Skin of body (tissue), 3 donors: ENCODE measurements at places on chromosomes 3 and 15. TPM values are rescaled to one million over a fixed set of nuclear protein-coding genes. Genes with fewer than 3 reads are reported as not detected.

The ADAMTS9 gene
- 132 TPM for total RNA-seq

The LOXL1 gene
- total RNA-seq = 27.6 TPM

The RTP4 gene
- total RNA-seq = 0.79 TPM

The ATR gene
- total RNA-seq = 31.2 TPM

The CNTN3 gene
- 21.7 TPM for total RNA-seq

The IRAK2 gene
- total RNA-seq = 3.8 TPM

The KBTBD8 gene
- total RNA-seq = 2.6 TPM

The SCAMP5 gene
- 3.2 TPM for total RNA-seq

The GUCA1C gene
- not detected for total RNA-seq

The ADCY5 gene
- 4.0 TPM for total RNA-seq

DNA sequence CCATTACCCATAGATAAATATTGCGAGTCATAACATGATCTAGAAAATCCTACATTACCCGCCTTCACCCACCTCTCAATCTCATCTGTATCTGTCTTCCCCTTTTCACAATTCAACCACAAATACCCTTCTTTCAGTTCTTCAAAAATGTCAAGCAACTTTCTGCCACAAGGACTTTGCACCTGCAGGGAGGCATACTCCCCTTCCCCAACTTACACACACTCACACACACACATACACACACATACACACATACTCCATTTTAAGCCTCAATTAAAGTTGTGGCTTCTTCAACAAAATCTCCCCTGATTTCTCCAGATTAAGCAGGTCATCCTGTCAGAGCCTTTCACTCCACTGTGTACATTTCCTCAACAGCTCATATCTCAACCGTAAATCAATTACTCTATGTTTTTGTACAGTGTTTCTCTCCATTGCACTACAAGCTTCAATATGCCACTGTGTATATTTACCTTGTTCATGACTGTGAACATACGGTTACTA, 33.1 kb upstream of the CCDC50 start:
- DNase-seq = no peak

GRCh38 chr15:45604326-45604725, 17.1 kb downstream of the BLOC1S6 start:
- no peak for DNase-seq

DNA sequence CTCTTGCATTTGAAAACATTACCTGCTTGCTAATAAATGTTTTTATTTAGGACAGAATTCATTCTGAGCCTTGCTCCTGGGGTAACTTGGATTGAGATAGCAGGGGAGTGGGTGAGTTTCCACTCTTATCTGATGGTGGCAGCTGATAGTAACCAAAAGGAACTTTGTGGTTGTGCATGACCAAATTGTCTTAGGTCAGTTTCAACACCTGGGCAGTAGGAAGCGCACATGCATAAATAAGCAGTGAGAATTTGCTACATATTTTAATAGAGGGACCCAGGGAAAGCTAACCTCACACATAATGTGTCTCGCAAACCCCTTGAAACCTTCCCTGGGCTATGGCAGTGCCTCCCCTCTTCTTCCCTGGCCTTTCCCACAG, 65.4 kb upstream of the XCR1 start:
- DNase-seq = no peak

GRCh38 chr3:172218350-172219323, 179.3 kb downstream of the FNDC3B start:
- DNase-seq = no peak

- no peak for DNase-seq
Observed at GRCh38 chr3:142915636-142916035, 26.8 kb upstream of the PCOLCE2 start.

- peak; percentile 7 for DNase-seq
Observed at GRCh38 chr3:133038089-133038730, at the start of gene TMEM108. TSS of gene TMEM108 (plus strand) at chr3:133038391.

DNA sequence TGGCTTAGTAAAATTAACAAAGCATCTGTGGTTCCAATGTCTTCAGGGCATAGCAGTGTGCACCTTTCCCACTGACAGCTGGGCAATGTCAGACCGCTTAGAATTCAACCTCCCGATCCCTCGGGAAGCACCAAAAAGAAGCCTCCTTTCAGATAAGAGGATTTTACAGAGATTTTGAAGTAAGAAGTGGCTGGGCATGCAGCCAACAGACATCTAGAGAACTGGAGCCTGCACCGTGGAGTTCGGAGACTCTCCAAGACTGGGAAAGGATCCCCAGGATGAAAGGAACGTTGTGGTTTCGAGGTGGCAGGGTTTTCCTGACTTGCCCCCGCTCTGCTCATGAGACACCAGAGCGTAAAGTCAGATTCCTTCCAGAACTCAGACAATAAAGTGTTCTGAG, 5.3 kb downstream of the FAM174B start:
- no peak for DNase-seq

- DNase-seq = no peak
Observed at GRCh38 chr3:39381432-39381831, 1.7 kb upstream of the SLC25A38 start.

DNA sequence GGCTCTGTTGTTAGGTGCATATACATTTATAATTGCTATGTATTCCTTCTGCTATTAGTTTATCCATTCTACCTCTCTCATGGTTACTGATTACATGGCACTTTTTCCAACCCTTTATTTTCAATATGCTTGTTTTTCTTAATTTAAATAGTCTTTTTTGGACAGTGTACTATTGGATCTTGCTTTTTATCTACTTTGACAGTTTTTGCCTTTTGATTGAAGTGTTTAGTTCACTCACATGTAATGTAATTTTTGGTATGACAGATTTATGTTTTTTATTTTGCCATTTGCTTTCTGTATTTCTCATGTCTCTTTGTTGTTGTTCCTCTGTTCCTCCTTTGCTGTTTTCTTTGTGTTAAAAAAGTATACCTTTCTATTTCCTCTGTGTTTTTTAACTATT, 44.5 kb downstream of the TRPC1 start:
- DNase-seq = no peak

DNA sequence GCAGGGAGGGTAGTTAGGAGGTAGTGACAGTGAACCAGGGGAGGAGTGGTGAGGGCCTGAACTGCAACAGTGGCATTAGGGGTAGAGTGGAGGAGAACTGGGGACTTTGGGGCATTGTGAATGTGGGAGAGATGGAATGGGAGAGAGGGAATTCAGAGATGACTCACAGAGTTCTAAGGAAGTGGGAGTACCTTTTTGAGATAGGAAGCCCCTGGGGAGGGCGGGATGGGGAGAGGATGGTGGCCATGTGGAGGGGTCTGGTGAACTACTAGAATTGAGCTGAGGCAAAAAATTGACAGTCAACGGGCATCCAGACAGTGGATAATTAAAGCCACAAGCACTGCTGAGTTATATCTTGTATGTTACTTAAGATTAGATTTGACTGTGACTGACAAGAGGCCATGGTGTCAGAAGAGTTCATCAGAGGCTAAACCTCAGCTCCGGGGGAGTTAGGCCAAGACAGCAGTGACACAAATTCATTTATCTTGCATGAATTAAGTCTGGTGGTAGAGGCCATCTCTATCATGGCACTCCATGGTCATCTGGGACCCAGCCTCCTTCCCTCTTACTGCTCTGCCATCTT, 34.0 kb downstream of the PLEKHO2 start:
- DNase-seq = no peak

DNA sequence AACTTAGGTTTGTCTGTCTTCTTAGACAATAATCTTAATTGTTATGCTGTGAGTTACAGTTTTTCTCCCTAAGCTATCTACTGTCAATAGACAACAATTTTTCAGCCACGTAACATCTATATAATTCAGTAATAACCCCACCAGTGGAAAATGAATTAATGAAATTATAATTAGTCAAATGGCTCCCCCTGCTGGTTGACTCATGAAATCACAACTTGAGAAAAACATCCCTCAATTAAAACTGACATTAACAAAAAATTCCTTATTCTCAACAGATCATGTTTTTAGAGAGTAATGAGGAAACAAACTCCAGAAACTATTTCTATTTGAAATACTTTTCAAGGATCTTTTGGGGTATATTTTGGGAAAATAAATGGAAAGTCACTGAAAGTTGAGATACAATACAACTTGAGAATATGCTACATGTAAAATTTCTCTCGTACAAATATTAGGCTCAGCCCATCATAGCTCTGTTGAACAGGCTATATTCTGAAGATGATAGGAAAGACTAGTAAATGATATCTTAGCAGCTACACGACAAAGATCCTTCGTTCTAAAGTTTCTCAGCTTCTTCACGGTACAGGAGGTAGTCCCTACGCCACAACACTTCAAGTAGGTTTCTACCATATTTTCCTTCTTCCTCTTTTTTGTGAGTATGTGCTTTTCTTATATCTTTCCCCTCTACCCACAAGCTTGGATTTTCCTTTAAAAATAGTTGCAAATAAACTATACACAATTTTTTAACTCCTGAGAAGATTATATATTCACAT, 20.7 kb downstream of the PPP1R2 start:
- peak; percentile 36 for DNase-seq

DNA sequence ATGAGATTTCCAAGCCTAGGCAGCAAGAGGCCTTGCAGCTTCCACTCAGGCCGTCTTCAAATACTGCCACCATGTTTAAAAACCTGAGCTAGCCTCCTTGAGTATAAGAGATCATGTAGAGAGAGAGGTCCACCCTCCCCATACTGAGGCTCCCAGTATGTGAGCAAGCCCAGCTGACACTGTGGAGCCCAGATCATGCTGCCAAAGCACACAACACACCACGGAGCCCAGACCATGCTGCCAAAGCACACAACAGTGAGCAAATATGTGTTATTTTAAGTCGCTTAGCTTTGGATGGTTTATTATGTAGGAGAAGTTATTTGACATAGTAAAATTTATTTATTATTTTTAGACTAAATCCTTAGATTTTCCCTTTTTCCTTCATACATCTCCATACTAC, 333.7 kb downstream of the CTNNB1 start:
- no peak for DNase-seq

DNA sequence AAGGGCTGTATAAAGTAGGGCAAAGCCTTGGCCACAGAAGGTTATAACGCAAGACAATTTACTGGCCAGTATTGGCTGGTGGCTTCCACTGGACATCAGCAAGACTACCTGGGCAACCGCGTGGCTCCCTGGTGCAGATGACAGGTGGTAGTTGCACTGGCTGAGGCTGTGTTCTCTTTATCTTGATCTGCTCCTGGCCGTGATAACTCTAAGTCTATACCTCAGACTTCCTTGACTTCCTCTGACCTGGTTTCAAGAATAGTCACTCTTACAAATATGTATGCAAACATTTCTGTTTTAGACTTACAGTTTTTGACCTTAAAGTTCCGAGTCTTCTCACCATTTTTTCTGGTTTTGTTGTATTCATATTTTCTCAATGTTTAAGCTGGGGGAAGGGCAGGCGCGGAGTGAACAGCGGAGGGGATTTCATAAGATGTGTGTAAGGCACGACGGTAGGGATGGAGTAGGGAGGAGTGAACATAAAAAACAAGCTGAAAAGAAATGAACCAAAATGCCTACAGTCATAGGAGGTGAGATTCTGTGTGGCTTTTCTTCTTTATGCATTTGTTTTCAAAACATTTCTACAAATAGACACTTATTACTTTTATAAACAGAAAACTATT, 15.2 kb upstream of the TMEM212 start:
- no peak for DNase-seq

- DNase-seq = no peak
Observed at GRCh38 chr3:142355692-142356091, 92.1 kb downstream of the XRN1 start.

- no peak for DNase-seq
Observed at GRCh38 chr3:31356941-31357340, 175.8 kb upstream of the STT3B start.

GRCh38 chr3:169945313-169945712, 21.3 kb upstream of the SEC62 start:
- DNase-seq = no peak

DNA sequence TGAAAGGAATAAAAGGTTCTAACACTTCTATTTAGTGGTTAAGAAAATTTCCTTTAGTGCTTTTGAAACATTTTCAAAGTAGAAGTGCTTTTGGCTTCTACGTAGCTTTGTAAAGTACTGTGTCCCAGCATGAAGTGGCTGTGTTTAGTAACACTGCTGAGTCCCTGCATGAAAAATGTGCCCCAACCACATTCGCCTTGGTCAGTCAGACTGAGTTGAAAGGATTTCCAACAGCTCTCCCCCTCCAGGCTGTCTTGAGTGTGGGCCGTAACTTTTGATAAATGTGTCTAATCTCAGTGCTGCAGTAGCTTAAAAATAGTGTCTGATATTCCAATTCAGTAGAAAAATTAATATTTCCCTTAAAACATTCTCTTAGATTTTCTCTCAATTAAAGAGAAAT, 115.0 kb downstream of the NR1D2 start:
- DNase-seq = no peak

DNA sequence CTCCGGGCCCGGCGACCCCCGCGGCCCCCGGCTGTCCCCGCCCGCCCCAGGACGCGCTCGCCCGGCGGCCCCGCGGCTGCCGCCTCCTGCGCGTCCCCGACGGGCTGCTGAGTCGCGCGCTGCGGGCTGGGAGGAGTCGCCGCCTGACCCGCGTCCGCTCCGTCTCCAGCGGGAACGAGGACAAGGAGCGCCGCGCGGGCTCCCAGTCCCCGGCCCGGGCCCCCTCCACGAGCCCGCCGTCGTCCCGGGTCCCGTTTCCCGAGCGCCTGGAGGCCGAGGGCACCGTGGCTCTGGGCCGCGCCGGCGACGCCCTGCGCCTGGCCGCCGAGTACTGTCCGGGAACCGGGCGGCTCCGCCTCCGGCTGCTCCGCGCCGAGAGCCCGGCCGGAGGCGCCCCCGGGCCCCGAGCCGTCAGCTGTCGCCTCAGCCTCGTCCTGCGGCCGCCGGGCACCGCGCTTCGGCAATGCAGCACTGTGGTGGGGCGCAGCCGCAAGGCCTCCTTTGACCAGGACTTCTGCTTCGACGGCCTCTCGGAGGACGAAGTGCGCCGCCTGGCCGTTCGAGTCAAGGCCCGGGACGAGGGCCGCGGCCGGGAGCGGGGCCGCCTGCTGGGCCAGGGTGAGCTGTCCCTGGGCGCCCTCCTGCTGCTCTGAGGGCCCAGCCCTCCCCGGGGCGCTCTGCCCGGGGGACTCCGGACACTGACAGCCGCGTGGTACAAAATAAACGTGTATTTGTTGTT, 1.5 kb downstream of the C2CD4A start:
- DNase-seq = no peak

GRCh38 chr15:96053031-96053780, 277.3 kb upstream of the NR2F2 start:
- no peak for DNase-seq

GRCh38 chr15:51313644-51314280, 24.6 kb downstream of the CYP19A1 start:
- no peak for DNase-seq

- peak; percentile 53 for DNase-seq
Observed at GRCh38 chr3:43894176-43895049, 203.7 kb downstream of the ABHD5 start.

DNA sequence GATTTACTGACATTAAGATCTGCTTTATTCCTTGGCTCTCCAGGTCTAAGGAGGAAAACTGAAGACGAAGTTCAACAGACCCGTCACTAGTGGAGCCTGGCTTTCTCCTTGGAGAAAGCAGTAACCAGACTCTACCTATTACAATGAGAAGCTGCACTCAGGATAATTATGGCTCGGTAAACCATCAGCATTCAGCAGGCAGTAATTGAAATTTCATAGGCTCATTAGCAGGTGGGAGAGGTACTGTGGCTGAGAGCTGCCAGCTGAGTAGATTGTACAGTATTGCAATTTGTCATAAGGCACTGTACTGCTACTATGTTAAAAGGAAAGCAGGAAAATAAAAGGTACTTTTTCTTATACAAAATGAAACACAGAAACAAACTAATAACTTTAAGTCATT, 51.2 kb downstream of the CHAC1 start:
- no peak for DNase-seq

GRCh38 chr3:87161417-87161816, 65.7 kb upstream of the CHMP2B start:
- DNase-seq = no peak

GRCh38 chr15:68431792-68432401, at the start of gene ITGA11:
TSS of gene ITGA11 (minus strand) at chr15:68432163. CDS start at chr15:68432066, 97 bp downstream.
- no peak for DNase-seq

- DNase-seq = no peak
Observed at GRCh38 chr3:49611719-49612118, 57.4 kb downstream of the BSN start.
